Dorsolateral prefrontal cortex (tissue), 122 donors: ENCODE measurements at places on chromosomes 6 and 20.

- no peak for DNase-seq
These were observed 41.6 kb downstream of the VSTM2L start for GRCh38 chr20:37944456-37944981.

GRCh38 chr6:52552278-52552643 lies 24.6 kb downstream of the TRAM2 start:
- no peak for DNase-seq

GRCh38 chr20:48636301-48636700 lies 191.5 kb downstream of the PREX1 start:
- DNase-seq: no peak

DNA sequence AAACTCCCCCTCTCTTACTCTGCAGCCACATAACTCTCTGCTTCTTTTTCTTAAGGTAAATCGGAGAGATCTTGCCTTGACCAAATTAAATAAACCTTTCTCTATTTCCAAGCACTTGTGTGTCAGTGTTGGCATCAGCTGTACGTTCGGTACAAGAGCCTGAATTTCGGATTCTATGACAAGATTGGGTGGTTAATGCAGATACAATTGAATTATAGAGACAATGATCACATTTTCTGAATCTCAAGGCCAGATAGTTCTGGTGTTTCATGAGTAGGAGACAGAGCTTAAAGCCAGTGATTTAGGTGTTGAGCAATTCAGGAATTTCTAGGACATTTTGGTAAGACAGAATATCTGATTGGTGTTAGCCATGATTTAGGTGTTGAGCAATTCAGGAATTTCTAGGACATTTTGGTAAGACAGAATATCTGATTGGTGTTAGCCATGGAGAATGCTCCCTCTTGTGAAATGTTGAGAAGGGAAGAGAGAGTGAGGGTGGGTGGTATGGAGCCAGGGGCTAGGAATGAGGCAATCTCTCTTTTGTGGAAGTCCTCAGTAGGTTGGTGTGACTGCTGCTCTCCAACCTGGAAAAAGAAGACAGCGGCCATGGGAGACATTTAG lies 5.1 kb downstream of the SPINT3 start:
- DNase-seq: no peak

DNA sequence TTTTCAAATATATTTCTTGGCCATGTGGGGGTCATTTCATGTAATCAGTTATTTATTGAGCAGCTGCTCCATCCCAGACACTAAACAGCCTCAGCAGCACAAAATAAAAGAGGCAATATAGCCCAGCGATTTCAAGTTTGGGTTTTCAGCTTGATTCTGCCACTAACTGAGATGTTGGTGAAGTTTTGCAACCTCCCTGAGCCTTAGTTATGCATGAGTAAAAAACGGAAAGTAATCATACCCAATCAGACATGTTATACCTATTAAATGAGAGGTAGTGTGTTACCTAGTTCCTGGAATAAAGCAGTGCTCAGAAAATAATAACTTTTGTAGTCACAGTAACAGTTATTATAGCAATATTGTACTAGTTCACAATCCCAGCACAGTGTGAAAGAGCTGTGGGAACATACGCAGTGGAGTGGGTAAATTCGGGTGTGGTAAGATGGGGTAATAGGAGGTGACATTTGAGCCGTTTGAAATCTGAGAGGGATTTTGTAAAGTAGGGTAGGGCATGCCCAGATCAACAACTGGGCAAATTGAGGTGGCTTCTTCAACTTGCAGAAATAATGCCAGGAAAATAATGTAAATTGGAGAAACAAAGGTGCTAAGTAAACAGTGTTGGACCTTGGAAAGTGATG lies 1.5 kb downstream of the SLC9A8 start:
- no peak for DNase-seq

GRCh38 chr6:159726255-159726917 lies 920 bp upstream of the WTAP start:
- DNase-seq: no peak

DNA sequence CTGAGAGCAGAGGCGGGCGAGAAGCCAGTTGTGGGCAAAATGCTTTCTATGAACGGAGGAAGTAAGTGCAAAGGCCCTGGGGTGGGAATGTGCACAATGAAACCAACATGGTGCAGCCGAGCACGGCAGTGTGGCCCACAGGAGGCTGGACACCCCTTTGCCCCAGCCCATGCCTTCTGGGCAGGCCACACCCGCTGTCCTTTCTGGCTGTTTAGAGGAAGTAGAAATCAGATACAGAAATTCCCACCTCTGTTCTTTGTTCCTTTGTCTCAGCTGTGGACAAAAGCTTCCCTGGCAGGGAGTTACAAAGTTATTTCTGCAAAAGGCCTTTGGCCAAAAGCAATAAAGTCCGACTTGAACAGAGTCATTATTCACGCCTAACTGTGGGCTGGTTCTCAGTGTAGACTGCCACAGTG lies 11.9 kb downstream of the SULF2 start:
- DNase-seq: no peak

DNA sequence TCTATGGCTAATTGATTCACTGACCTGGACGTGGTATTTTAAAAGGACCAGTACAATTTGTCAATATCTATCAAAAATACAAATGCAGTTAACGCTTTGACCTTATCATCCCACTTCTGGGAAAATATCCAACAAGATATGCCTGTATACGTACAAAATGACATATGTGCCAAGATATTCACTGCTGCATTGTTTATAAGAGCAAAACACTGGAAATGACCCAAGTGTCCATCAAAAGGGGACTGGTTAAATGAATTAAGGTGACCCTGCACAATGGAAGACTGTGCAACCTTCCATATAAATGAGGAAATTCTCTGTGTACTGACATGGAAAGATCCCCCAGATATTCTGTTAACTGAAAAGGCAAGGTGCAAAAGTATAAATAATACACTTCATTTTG lies 13.9 kb downstream of the TRAM2 start:
- no peak for DNase-seq

- DNase-seq: no peak
These were observed 246.9 kb downstream of the PACRG start for GRCh38 chr6:162974685-162975084.

GRCh38 chr6:138500045-138500665 lies 861 bp upstream of the NHSL1 start:
- DNase-seq: no peak

DNA sequence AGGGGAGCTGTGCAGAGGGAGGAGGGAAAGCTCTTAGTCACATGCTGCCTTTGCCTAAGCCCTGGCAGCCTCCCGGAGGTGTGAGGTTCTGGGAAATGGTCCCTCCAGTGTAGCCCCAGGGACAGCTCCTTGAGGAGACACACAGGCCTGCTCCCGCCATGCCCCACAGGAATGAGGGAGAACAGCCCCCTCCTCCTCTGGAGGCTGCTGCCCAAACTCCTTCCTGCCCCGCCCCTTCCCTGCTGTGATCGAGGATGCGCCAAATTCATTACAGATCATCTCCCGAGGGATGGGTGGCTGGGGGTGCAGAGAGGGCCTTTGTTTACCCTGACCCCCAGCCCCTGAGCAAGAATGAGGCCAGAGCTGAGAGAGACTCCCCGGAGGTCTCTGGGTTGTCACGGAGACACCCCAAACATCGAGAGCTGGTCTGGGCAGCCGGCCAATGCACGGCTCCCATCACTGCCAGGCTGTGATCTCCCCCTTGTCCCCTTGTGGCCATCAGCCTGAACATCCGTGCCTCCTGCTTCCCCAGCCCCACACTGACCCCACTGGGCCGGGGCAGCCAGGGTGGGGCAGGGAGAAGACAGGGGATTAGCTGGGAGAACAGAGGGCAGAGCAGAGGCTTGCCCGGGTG lies 8.4 kb downstream of the CYP21A2 start:
- no peak for DNase-seq

DNA sequence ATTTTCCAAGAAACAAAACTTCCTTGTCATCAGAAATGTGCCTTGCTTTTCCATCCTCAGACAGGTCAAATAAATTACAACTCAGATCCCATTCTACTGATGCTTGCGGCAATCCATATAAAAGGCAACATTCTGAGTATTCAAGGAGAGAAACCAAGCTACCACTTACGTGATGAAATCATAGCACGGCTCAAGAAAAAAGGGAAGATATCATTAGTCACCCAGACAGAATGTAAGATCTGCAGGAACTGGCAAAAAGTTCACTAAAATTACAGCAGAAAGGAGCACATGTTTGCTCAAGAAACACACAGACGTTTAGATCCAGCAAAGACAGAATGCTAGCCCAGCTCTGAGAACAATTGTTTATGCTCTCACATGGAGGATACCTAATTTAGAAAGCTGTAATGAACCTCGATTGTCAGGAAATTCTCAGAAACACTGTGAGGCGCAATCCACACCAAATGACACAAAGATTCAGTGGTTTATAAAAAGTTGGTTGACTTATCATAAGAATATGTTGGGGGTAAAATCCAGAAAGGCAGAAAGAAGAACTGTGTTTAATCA lies 304.2 kb downstream of the ADGRG6 start:
- DNase-seq: no peak

DNA sequence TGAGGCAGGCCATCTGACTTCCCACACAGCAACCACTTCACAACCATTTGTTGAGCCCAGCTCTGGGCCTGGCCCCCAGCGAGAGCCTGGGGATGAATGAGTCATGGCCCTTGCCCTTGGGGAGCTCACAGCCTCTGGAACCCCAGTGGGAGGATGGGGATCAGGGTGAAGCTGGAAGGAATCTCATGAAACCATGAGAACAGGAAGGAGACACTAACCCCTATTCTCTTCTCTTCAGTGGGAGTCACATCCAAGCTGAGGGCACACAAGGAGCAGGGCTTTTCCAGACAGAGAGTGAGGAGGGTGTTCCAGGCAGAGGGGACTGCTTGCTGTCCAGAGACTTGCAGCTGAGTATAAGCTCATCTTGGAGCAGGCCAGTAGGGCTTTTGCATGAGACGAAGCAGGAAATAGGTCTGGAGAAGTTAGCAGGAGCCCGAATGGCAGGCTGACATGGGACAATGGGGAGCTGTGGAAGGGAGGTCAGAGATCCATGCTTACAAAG lies 7.5 kb downstream of the FOXS1 start:
- DNase-seq: no peak

- no peak for DNase-seq
These were observed 18.4 kb upstream of the ID4 start for GRCh38 chr6:19818805-19819204.

- DNase-seq: no peak
These were observed 105.9 kb downstream of the CDKAL1 start for GRCh38 chr6:20640181-20640580.

GRCh38 chr6:76631622-76632021 lies 559.2 kb upstream of the IMPG1 start:
- DNase-seq: no peak

- DNase-seq: no peak
These were observed 94.0 kb upstream of the NHSL1 start for GRCh38 chr6:138593124-138593877.

DNA sequence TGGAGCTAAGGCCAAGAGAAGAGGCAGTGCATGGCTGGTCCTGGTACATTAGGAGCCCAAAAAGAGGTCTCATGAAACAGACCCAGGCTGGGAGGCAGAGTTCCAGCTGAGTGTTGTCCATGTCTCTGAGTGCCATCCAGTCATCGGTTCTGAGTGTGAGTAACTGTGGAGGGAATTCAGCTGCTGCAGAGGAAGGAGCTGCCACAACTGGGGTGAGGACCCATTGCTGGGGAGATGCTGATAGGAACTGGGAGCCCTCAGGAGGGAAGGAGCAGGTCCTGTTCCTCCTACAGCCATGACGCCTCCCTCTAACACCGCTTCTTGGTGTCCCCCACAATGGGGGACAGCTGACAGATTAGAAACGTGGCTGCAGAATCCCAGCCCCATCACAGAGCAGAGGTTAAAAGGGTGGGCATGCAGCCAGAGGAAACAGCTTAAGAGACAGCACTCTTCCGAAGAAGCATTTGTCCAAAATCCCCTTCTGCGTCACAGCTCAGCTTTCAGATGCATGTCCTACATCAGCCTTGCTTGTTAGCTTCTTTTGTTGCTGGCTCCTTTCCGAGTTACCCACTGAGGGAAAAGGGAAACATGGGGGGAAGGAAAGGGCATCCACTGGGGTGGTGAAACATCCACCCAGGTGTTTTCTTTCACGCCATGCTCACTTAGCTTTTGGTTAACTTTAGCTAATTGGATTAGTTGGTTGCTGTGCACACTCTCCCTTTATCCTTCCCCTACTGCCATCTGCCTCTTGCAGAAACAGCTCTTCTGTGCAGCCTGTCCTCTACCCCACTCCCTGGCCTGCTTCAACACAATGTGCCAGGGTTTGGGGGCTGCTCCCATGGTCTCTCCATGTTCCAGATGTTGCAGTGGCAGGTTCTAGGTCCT lies 239.2 kb downstream of the SYNDIG1 start:
- DNase-seq: no peak

GRCh38 chr6:6405997-6406714 lies 85.7 kb upstream of the F13A1 start:
- no peak for DNase-seq

DNA sequence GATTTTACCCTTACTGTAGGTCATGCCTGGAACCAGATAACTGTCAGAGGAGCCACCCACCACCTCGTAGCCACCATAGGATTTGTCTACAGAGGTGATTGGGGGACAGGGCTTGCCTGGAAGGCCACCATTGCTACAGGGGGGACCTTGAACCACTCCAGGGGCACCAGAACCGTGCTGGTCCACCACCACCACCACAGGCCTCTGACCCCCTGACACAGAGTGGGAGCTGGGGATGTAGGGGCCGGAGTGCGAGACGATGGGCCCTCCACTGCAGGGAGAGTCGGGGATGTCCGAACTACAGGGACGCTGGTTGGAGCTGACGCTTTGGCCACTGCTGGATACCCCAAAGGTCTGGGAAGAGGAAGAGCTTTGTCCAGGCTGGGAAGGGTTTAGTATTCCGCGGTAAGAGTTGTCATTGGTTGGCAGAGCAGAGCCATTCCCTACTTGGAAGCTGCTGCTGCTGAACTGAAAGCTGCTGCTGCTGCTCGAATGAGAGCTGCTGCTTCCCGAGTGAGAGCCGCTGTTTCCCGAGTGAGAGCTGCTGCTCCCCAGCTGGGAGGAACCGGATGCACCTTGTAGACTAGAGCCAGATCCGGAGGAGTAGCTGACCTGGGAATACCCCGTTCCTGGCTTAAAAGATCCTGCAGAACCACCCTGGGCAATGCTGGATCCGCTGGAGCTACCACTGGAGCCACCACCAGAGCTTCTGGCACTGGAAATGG lies 2.2 kb downstream of the PSORS1C1 start:
- DNase-seq: no peak

DNA sequence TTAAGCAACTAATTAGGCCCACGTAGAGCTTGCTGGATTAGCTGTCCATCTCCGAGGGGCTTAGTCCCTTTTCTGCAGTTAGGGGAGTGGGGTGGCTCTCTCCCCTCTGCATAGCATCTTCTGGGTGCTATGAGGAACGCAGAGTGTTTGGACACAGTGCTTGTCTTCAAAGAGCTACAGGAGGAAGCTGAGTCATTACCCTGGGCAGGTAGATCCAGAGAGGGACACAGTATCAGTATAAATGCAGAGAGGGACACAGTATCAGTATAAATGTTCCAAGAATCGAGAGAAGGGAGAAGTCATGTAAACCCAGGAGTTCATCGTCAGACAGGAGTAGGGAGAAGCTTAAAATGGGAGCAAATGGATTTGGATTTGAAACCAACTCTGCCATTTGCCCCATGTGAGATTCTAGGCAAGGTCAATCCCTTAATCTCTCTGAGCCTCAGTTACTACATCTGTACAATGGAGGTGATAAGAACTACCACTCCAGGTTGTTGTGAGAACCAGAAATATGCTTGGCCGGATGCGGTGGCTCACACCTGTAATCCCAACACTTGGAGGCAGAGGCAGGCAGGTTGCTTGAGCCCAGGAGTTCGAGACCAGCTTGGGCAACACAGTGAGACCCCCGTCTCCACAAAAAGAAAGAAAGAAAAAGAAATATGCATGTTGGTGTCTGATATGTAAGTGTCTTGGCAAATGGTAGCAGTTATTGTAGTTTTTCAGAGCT lies 5.5 kb upstream of the GHRH start:
- no peak for DNase-seq

- no peak for DNase-seq
These were observed 93.1 kb downstream of the RREB1 start for GRCh38 chr6:7200598-7201443.
